ENCODE measurements at places on chromosomes 7 and 10. TPM values are rescaled to one million over a fixed set of nuclear protein-coding genes. Genes with fewer than 3 reads are reported as not detected.

The NUP42 gene
- total RNA-seq: 18.7 TPM

The VAX1 gene
- total RNA-seq: not detected

GRCh38 chr10:124902462-124902861, 39.5 kb upstream of the ZRANB1 start:
- no peak for DNase-seq

DNA sequence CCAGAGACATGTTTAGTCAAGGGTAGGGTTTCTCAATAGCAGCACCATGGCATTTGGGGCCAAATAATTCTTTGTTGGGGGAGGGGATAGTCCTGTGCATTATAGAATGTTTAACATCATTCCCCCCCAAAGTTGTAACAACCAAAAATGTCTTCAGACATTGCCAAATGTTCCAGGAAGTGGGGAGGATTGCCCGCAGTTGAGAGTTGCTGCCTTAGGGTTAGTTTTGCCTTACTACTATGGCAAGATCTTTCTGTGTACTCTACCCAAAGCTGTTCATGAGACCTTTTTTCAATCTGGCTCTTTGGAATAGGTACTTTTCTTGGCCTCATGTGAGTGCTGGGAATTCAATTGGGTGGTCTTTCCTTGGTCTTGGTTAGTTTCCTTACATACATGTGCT, 34.1 kb downstream of the SAMD8 start:
- DNase-seq: no peak

DNA sequence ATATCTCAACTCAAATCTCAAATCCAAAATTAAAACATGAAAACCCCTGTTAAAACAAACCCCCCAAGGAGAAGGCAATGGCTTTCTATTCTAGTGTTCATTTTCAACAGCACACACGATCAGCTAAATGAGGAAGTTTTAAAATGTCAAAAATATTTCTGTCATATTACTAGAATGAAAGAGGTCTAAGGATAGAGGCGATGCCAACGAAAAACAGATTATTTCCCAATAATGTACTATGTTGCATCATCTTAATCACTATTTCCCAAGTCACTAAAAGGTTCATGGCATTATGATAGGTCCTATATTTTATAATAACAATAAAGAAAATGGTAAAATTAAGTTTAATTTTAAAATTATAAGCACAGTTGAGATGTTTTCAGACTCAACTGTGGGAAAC, 10.1 kb downstream of the CNOT4 start:
- DNase-seq: no peak

GRCh38 chr10:68327889-68328786, 3.7 kb upstream of the HNRNPH3 start:
- DNase-seq: no peak

DNA sequence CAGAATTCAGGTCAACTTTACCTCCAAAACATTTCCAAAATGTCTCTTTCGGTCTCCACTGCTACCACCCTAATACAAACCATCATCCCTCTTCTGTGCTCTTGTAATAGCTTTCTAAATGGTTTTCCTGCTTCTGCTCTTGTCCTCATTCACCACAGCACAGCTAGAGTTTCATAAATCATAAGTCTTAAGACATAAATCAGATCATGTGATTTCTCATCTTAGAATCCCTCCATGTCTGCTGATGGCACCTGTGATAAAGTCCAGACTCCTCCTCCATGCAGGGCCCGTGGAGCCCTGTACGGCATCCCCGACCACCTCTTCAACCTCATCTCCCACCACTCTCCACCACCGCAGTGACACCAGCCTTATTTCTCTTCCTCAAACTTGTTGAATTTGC, 212.3 kb upstream of the MKLN1 start:
- DNase-seq: no peak

Measured in heart left ventricle (tissue), 16 donors.